ENCODE measurements at places on chromosomes 1 and 21.

- DNase-seq, result no peak
Observed at GRCh38 chr21:31045841-31046240, 7.6 kb upstream of the KRTAP19-8 start.

- DNase-seq, result no peak
Observed at GRCh38 chr1:186617926-186618325, 62.3 kb downstream of the PTGS2 start.

DNA sequence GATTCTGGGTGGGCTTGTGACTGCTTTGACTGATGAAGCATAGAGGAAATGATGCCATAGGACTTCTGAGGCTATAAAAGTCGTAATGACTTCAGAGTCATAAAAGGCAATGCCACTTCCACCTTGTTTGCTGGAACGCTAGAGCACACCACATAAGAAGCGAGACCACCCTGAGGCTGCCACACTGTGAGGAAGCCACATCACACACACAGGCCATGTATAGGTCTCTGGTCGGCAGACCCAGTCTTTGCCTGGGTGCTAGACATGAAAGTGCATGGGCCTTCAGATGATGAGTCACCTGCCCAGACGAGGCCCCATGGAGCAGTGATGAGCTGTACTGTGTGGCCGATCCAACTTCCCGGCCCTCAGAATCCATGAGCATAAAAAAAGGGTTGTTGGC, 14.2 kb upstream of the KANK4 start:
- DNase-seq, result no peak

- DNase-seq, result no peak
Observed at GRCh38 chr1:46983830-46984586, 39.5 kb upstream of the CYP4X1 start.

DNA sequence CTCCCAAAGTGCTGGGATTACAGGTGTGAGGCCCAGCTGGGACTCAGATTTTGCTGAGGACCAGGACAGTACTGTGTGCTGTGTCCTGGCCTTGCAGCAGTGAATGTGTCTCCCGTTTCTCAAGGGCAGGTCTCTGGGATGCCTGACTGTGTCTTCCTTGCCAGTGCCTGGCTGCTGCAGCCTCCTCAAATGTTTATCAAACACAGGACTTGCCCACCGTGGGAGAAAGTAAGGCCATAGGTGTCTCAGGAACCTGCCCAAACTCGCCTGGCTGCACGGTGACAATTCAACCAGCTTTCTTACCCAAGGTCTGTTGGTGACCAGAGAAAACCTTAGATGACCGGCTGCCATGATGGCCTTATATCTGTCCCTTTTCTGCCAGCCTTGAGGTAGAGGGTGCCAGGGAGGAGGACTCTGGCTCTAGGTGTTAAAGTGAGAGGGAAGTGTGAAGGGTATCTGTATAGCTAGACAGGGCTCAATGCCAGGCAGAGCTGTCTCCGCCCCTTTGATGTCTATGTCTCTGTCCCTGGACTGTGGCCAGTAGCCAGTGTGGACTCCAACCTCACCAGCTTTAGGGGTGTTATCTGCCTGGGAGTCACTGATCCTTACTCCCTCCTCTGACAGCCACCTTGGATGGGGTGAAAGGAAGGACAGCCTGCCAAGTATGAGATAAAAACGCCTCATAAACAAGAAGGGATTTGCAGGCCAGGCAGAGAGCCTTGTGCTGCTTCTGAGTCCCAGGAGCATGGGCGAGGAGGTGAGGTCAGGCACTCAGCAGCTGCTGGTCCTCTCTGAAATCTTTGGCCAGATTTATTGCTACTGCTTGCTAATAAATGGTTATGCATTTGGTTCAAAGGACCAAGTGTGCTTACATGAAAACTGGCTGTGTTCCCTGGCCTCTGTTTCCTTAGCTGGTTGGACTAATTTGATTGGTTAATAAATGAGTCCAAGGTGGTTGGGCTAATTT, 22.3 kb downstream of the IL6R start:
- DNase-seq, result no peak

GRCh38 chr1:182877842-182878241, 38.7 kb downstream of the DHX9 start:
- no peak for DNase-seq

DNA sequence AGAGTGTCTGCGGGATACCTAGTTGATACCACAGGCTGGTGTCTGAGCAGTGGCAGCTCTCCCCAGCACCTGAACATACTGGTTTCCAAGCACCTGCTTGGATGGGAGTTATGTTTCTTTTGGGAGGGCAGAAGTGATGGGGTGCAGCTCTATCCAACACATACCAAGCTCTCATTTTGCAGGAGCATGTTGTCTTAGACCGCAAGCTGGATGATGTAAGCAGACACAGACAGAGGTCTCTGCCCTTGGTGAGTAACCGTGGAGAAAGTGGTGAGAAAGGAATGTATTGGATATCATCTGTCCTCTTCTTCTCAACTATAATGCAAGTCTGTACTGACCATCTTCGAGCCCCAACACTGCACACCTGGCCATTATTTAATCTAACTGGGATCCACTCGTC, 37.4 kb downstream of the ZNF496 start:
- DNase-seq, result no peak

GRCh38 chr1:43541721-43542401, 11.2 kb downstream of the PTPRF start:
- peak; percentile 93 for DNase-seq

- DNase-seq, result no peak
Observed at GRCh38 chr1:220887520-220888416, 8.5 kb downstream of the HLX start.

GRCh38 chr21:17391811-17392340, 121.0 kb upstream of the CXADR start:
- DNase-seq, result no peak

GRCh38 chr21:38123626-38124025, 133.2 kb upstream of the KCNJ15 start:
- no peak for DNase-seq

- no peak for DNase-seq
Observed at GRCh38 chr1:98210064-98210463, 289.2 kb upstream of the DPYD start.

DNA sequence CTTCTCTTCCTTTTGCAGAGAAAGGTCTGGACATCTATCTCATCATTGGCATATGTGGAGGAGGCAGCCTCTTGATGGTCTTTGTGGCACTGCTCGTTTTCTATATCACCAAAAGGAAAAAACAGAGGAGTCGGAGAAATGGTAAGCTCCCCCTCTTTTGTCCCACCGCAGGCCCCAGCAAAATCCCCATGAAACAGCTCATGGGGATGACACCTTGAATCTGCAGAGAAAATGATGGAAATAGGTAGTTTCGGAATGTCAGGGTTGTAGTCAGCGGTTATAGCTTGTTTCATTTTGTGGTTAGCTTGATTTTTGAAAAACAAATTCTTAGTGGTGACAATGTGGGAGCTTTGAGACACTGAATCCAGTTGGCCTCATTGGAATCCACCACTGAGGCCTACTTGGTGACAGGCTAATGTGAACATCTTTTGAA, 10.3 kb downstream of the CD2 start:
- no peak for DNase-seq

GRCh38 chr1:44034976-44035716, 3.9 kb upstream of the SLC6A9 start:
- no peak for DNase-seq

DNA sequence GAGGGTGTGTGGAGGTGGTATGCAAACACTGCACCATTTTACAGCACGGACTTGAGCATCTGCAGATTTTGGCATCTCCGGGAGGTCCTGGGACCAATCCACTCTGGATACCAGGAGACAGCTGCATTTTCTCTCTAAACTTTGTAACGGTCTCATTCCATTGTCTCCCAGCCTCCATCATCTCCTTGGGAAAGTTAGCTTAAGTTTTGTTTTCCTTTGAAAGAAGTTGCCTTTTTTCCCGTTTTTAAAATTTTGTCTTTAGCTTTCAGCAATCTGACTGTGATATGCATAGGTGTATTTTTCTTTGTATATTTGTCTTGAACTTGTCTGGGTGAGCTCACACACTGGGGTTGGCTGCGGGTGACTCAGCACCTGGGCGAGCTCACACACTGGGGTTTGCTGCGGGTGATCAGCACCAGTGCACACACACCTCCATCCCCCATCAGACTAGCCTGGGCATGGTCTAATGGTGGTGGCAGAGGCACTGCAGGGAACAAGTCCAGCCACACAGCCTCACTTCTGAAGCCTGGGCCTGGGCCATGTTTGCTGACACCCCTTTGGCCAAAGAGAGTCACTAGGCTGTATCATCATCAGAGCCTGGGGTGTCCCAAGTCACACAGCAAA, 32.1 kb upstream of the COL18A1 start:
- DNase-seq, result no peak

DNA sequence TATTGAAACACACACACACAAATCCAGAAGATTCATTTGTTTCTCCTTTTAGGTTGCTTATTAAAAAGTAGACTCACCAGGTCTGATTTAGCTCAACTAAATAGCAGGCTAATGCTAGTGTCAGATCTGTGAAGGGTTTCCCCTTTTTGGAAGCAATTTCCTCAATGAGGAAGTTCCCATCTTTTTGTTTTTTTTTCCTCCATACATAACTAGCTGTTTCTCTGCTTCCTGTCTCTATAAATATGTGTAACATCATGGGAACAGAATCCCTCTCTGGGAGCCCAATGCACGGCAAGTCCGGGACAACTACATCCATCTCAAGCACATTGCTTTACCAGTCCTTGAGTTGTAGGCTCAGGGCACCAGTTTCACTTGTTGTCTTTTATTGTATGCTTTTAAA, 1421.1 kb downstream of the PLA2G4A start:
- no peak for DNase-seq

All from midbrain (tissue), 1 donor.